RWPE1 (cell line): ENCODE measurements at places on chromosomes 2 and 18.
A peak's percentile ranks its signal among the peaks of the same experiment; 100 is the strongest.

- DNase-seq, result no peak
Observed at GRCh38 chr2:201607568-201607967, 35.7 kb downstream of the TMEM237 start.

- DNase-seq, result peak; percentile 25
Observed at GRCh38 chr2:235496239-235496621, 2.4 kb downstream of the AGAP1 start.

GRCh38 chr18:28728891-28729290 lies 552.0 kb upstream of the CDH2 start:
- no peak for DNase-seq

DNA sequence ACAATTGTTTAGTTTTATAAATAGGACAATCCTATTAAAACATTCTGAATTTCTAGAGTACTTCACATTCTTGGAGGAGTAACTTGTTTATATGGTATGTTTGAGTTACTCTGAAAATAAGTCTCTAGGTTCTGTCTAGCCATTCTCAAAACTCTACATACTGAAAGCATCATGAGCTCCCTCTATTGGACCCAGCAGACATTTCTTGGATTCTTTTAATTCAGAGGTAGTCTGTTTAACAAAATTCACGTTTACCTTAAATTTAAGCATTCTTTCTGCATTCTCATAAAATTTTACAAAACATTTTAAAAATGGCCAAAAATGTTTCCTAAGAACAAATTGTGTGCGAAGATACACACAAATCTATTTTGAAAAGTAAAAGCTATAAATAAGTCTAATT lies 15.3 kb downstream of the SP9 start:
- no peak for DNase-seq

GRCh38 chr2:95347681-95348608 lies 50.8 kb downstream of the KCNIP3 start:
- no peak for DNase-seq

GRCh38 chr2:192593561-192593960 lies 398.8 kb upstream of the TMEFF2 start:
- DNase-seq, result no peak

- no peak for DNase-seq
Observed at GRCh38 chr2:196558497-196558896, 81.0 kb upstream of the CCDC150 start.

DNA sequence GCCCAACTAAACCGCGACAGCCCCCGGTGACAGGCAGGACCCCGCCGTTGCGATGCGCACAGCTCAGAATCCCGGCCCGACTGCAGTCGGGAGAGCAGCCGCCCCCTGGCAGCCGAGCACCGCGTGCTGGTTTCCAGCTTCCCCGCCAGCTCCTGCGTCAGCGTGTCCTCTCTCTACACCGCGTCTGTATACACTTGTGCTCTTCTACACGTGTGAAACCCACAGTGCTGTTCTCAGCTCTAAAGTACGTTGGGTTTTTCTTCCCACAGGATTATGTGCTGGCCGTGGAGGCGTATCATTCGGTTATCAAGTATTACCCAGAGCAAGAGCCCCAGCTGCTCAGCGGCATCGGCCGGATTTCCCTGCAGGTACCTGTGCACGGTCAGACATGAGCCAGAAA lies 54.0 kb downstream of the ADI1 start:
- DNase-seq, result no peak

DNA sequence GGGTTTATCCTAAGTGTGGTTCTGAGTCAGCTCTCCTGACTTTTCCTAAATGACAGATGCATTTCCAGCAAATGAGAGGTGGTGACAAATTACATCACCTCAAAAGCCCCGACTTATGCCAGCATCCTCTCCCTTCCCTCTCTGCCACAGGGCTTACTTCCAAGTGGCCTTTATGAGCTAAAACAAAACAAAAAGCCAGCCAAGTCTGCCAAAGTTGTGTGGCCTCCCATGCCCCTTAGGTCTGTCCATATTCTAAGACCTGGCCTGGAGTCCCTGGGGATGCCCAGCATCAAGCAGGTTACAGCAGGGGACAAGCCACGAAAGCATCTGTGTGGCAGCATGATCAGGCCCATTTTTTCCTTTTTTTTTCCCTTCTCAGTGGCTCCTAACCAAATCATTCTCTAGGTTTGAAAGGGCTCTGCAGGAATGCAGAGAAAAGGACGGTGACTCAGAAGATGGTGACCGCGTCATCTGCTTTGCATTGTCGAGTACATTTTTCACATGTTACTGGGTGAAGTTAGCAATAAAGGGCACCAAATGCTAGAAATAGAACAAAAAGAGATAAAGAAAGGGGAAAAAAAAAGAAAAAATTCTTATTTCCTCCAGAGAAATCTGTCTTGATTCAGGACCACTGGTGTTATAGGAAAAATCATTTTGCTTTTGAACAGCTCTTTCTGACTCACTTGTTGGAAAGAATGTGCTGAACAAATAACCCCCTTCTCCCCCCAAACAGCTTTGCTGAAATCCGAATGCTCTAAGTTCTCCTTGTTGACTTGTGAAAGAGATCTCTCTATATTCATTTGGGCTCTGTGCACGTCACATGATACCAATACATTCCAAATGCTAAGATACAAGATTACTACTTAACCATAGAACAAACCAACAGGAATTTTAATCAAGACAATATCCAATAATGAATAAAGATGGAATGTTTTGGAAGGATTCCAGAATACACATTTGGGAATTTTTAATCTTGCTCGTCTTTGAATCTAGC lies 178.7 kb downstream of the EN1 start:
- DNase-seq, result peak; percentile 75

DNA sequence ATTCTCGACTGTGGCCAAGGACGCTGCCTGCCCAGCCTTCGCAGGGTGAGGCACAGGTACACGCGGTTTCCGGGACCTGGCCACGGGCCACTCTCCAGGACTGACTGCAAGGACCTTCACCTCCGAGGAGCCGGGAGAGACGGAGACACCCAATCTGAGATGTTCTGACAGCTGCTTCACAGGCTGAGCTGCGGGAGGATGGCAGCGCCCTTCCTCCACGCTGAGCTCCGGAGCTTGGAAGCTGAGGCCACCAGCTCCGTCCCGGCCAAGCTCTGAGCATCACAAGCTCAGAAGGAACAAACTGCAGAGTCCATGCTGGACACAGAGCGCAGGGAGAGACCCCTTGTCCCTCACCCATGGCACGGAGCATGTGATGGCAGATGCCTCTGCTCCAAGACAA lies 71.1 kb upstream of the CTDP1 start:
- no peak for DNase-seq

- no peak for DNase-seq
Observed at GRCh38 chr2:22807872-22808271, 577.1 kb upstream of the KLHL29 start.

- no peak for DNase-seq
Observed at GRCh38 chr18:7023581-7023980, 94.0 kb downstream of the LAMA1 start.
